ENCODE measurements at places on chromosomes 3 and 15.
A peak's percentile ranks its signal among the peaks of the same experiment; 100 is the strongest.

DNA sequence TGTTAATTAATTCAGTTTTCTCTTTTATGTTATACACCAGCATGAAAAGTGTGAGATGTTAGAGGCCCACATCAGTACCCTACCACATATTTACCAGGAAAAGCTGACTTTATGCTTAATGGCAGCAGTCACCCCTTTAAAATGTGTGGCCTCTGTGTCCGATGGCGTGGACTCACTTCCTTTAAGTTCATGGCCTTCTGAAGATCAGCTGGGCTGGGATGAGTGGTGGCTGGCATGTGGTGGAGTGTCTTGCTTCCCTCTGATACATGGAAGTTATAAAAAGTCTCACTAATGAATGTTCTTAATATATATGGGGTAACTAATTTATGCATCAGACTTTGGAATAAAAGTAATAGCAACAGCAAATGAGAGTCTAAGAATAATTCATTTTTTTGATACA lies 32.1 kb downstream of the PPARG start:
- no peak for DNase-seq

DNA sequence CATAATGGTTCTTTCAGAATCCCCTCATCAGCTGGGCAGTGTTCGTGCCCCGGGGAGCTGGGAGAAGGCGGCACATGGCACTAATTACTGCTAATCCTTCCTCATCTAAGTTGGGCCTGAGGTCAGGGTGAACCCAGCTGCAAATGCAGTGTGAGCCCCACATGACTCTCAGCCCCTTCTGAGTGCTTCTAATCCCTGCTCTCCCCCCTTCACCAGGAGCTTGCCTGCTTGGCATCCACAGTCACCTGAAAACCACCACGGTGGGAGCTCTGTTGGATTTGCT lies 455 bp upstream of the TRPM1 start:
- no peak for DNase-seq

- DNase-seq, result no peak
Measured at GRCh38 chr3:7692866-7693265, 808.8 kb upstream of the LMCD1 start.

DNA sequence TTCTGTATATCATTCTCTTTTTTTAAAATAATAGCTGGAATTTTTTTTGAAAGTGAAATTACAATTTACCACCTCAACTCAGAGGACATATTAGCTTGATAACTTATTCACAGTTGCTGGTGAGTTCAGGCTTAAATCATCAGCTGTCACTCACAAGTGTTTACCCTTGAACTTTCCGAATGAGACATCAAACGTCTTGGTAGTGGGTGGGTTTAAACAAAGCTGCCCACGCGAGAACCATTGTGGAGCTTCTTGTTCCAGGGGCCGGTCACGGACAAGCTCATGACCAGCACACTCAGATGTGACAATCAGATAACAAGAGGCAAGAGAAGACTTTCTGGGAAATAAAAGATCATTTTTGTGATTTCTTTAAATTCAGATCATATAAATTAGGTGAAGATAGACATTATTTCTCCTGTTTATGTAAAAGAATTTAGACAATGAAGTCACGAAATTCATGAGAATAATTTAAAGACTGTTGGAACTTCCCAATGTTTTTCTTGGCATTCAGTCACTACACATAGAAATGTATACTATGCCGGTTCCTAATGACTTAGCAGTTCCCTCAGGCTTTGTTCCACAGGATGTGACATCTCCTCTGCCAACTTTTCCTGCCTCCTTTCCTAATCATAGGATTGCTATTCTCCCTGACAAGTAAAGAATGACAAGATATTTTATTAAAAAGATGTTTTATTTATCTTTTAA lies 29.3 kb downstream of the BTD start:
- peak; percentile 87 for DNase-seq

GRCh38 chr3:86830566-86830965 lies 160.4 kb downstream of the VGLL3 start:
- no peak for DNase-seq

GRCh38 chr15:72339777-72340177 lies 19.8 kb upstream of the CELF6 start:
- peak; percentile 97 for DNase-seq

DNA sequence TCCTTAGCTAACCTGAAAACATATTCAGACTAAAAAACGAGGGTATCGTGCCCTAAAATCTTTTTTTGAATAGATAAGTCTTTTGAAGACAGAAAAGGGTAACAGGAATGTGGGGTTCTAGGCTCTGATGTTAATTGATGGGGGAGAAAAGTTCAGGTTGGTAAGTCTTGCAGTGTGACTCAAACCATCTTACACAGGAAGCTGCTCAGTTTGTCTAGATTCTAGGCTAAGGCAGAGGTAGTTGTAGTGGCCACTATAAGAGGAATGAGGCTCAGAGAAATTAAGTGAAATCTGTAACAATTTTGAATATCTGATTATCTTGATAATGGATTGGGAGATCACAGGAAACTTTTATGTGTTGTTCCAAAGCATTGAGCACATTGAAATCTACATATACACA lies 267.9 kb downstream of the PDCD6IP start:
- DNase-seq, result no peak

DNA sequence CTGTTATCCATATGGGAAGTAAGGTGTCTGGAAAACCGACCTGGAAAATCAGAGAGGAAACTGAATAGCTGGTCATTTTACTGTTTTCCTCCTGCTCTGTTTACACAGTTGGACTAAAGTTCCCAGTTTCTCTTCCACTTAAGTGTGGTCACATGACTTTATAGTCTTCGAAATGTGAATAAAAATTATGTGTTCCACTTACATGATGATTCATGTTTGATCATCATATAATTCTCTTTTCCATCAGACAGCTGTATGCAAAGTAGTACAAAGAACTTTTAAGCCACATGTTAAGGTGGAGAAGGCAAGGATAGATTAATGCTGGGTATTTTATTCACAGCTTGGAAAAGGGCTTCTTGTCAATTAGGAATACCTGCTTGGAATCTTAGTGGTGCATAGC lies 525.5 kb upstream of the BCHE start:
- DNase-seq, result no peak

Measured in foreskin fibroblast (primary cell).